Esophagus muscularis mucosa (tissue), 4 donors: ENCODE measurements at places on chromosomes 3 and 15.

GRCh38 chr3:138578141-138578540 is 15.9 kb downstream of the CEP70 start:
- no peak for DNase-seq

DNA sequence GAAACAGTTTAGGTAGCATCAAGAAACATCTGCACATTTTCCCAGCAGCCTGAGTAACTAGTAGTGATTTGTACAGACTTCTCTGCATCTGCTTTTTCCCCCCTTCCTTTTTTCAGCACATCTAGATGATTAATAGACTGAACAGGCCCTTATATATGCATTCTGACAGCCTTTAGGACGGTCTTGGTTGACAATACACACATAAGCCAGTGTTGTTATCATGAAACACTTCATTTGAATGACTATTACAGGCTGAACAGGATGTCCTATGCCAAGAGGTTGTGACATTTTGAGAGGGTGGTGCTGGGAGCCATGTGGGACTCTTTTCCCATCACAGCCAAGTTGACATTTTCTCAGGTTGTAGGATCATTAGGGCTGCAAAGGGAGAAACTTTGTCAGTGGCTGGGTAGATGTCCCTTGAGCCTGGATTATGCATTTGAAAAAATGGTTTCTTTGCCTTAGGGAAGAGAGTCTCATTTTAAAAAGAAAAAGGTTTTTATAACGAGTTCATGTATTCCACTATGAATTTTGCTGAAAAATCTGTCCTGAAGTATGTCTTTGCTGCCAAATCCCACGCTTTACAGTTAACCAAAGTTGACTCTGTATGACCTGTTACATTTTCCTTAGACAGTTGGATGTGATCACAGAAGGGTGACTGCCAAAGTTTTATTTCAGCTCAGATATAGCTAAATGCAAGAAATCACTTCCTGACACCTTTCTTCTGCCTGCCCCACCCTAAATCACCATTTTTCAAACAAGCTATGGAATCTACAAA is 73.7 kb downstream of the FILIP1L start:
- no peak for DNase-seq

- DNase-seq = no peak
Measured at GRCh38 chr3:147713234-147714133, 304.3 kb downstream of the ZIC1 start.

GRCh38 chr3:67016522-67017080 is 18.5 kb downstream of the KBTBD8 start:
- no peak for DNase-seq

DNA sequence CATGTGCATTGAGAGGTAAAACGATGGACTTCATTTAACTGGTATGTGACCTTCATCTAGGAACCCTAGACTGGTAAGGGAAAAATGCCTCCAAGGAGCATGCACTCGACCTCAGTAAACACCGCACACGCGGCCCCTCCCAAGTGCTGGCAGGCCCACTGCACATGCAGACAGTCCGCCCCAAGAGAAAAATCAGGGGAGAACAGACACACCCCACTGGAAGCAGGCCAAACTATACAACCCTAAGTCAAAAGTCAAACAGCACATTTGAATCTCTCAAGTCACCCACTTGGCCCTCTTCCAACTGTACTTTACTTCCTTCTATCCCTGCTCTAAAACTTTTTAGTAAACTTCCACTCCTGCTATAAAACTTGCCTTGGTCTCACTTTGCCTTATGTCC is 250.1 kb upstream of the HES1 start:
- no peak for DNase-seq

DNA sequence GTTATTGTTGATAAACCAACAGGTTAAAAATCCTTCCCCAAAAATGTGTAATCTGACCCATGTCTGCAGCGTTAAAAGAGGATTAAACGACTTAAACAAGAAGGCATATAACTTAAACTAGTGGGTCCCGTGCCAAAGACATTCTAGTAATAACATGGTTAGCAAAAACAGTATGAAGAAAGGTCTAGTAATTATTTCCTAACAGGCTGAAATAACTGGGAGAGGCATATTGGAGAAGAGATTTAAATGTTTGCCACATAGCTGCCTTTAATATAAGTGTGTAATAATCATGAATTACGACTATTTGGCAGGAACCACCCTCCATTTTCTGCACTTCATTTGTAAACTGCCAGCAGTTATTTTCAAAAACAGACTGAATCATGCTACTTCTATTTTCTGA is 67.7 kb upstream of the CSPG5 start:
- DNase-seq = no peak

GRCh38 chr15:99423186-99424130 is 142.3 kb upstream of the MEF2A start:
- no peak for DNase-seq

- no peak for DNase-seq
Measured at GRCh38 chr3:170203457-170203856, 18.8 kb upstream of the PRKCI start.

GRCh38 chr3:150215616-150216015 is 192.5 kb upstream of the TSC22D2 start:
- DNase-seq = peak; percentile 14

DNA sequence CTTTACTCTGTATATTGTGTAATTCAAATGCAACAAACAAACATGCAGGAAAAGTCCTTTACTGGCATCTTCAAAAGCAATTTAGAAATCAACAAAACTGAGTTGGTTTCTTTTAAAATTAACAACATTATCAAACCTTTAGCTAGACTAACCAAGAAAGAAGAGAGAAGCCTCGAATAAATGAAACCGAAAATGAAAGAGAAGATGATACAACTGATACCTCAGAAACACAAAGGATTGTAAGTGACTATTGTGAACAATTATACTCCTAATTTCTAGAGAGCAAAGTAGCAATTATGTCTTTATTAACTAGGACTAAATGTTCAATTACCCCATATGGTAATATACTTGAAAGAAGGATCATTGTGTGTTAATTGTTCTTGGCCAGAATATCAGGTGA is 49.2 kb upstream of the P3H2 start:
- DNase-seq = no peak

- DNase-seq = no peak
Measured at GRCh38 chr3:123499322-123499721, 50.4 kb upstream of the ADCY5 start.
